NCI-H146 (cell line): ENCODE measurements at places on chromosomes 7 and 10.

- DNase-seq: no peak
These were observed 275.7 kb upstream of the LRGUK start for GRCh38 chr7:133851411-133851810.

GRCh38 chr7:149725916-149726315, 47.5 kb downstream of the ZNF467 start:
- DNase-seq: no peak

- no peak for DNase-seq
These were observed 1254.0 kb upstream of the PHF14 start for GRCh38 chr7:9719721-9720120.

- no peak for DNase-seq
These were observed 1150.3 kb downstream of the TYW1 start for GRCh38 chr7:68146983-68147382.

- DNase-seq: no peak
These were observed 4.1 kb downstream of the KLF6 start for GRCh38 chr10:3780771-3781467.

GRCh38 chr10:77313066-77313750, 324.4 kb downstream of the KCNMA1 start:
- DNase-seq: peak; percentile 5

GRCh38 chr10:133328358-133329343, 8.0 kb downstream of the CALY start:
- DNase-seq: no peak

GRCh38 chr10:89389254-89389653, 3.2 kb upstream of the IFIT1 start:
- peak; percentile 28 for DNase-seq

DNA sequence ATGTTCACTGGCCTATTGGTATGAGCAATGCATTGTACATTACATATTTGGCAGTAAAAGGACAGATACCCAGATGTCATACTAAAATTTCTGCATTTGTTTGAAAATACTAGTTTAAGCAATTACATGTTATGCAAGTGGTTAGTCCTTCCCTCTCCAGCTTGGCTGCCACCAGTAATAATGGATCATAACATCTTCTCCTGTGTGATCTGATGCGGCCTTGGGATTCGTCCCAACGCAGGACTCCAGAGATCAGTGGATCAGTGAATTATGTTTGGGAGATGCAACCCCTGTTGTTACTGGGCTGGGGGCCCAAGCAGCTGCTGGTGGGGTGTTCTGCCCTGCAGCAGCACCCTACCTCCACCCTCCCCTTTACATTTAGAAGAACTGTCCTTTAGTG, 11.2 kb upstream of the PDK4 start:
- DNase-seq: no peak

GRCh38 chr7:2956526-2957368, 86.9 kb downstream of the CARD11 start:
- DNase-seq: no peak

- no peak for DNase-seq
These were observed 56.7 kb upstream of the JCAD start for GRCh38 chr10:30116041-30116491.

- DNase-seq: no peak
These were observed 318.3 kb upstream of the LRRN3 start for GRCh38 chr7:110772615-110773014.

DNA sequence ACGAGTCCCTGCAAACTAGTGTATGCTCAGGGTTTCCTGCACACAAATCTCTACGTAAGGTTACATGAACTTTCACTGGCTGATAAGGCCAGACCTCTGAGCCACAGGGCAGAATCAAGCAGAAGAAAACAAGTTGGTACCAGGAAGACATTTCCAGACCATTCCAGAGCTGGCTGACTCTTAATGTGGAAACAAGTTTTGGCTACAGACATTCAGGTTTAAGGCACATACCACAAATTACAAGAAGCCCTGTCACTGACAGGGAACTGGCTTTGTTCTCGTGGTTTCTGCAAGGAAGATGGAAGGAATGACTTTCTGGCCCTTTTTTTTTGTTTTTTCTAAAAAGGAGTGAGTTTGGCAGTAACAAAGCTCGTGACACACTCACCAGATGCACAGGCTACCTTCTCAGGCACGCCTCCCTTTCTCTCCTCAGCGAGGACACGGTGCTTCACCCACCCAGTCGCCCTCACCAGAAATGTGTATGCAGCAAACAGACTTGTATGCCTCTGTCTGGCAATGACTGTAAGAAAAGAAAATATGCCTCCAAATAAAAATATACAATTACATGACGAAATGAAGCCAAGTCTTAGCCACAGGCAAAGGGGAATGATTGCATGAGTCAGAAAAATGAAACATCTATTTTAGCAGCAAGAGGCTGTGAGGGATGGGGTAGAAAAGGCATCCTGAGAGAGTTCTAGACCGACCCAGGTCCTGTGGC, 22.6 kb downstream of the PLAC9 start:
- DNase-seq: no peak

DNA sequence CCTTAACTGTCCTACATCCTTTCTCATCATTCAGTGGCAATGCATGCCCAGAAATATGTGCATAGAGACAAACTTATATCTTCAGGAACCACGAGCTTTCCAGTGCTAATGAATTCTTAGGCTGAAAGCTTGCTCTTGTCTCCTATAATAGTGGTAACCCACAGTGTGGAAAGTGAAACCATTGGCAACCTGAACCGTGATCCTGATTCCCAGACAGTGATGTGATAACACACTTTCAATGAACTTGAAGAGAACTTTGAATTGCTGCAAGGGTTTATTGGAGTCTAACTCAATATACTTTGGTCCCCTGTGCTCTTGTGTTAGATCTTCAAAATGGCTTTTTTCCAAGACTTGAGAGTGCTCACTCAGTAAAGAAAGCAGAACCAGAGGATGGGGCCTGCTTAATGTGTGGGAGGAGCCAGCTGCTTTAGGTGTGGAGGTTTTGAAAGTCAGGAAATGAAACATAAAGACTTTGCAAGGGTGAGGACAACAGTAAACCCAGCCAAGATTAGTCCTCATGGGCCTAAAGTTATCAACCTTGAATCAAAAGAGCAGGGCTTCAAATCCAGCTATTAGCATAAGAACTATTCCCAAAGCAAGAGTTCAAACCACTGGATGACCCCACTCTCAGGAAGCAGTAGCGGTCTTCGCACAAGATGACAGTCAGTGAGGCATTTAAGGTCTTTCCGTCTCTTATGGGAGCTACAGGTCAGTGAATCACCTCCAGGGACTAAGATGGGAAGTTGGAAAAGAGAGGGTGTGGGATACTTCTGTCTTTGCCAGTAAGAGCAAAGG, 332.4 kb upstream of the NRP1 start:
- no peak for DNase-seq

DNA sequence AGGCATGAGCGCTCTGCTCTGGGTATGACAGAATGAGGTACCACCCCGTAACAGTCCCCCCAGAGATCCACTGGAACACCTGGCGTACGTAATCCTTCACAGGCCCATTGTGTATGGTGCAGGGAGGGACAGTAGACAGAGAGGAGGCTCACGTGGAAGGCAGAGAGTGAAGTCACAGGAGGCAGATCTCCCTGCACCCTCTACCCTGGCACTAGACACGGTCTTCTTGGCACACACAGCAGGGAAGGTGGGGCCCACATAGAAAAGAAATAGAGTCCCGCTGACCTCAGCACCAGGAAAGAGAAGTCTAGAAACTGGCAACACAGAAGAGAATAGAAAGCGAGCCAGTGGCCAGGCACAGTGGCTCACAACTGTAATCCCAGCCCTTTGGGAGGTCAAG, 51.9 kb downstream of the SLC29A4 start:
- no peak for DNase-seq

- DNase-seq: no peak
These were observed 21.5 kb upstream of the PPP3CB start for GRCh38 chr10:73517166-73517888.

GRCh38 chr7:151256410-151257045, 8.0 kb upstream of the SMARCD3 start:
- no peak for DNase-seq

- no peak for DNase-seq
These were observed 91.7 kb upstream of the ADCY1 start for GRCh38 chr7:45482451-45482850.

DNA sequence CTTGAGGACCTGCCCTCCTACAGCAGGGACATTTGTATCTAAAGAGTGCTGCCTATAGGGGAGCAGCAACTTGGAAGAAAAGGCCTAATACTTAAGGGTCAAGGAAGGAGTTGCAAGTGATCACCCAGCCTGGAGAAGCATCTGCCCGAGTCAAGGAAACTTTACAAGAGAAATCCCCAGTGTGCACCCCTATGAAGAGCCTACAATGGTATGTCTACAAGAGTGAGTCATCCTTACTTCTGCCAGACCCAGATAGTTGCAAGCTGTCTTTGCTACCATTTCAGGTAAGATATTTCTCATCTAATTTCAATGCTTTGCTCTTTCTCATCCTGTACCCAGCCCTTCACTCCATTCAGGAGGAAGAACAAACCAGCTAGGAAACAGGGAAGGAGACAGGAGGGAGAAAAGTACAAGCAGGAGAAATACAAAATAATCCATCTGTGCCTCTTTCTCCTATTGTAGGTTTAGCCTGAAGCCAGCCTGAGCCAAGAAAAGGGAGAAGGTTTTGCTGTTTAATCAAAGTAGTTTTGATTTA, 34.4 kb upstream of the AGR3 start:
- DNase-seq: no peak

GRCh38 chr7:142372727-142373126, 114.9 kb upstream of the PRSS58 start:
- no peak for DNase-seq

GRCh38 chr7:136009488-136010079, 32.4 kb upstream of the MTPN start:
- peak; percentile 53 for DNase-seq

DNA sequence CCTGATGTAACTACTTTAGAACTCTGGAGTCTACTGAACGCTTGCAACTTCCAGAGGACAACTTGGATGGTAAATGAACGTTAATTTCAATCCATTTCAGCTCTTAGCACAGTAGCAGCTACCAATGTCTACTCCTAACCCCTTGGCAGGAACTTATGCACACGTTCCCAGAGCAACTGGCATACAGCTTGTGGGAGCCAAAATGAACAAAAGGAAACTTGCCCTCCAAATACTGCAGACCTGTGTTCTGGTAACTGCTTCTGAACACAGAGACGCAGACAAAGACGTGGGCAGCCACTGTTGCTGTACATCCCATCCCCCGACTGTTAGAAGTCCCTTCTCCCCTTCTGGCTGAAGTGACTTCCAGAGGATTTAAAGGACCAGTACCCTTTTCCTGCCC, 61.3 kb downstream of the XPNPEP1 start:
- no peak for DNase-seq

DNA sequence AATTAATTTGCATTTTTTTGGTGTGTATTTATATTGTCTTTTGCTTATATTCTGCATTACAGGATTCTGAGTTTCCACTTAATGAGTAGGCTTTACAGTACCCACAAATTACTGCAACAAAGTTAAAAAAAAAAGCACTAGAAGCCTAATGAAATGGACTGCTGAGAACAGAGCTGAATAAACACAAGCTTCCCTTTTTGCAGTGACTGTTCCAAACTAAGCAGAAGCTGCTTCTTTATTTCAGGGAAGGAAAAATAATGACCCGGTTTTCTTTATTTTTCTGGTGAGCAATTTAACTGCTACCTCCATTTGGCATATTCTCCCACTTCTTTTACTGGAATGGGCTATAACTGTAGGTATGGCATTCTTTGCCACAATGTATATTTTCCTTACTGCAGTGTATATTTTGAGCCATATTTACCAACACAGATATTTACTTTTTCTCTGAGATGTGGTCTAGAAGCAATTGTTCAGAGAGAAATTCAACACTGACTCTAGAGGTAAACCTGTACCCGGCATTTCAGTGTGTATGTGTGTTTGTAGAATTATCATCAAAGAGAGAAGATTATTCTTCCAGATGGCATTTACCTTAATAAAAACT, 56.9 kb downstream of the HDAC9 start:
- peak; percentile 15 for DNase-seq

- DNase-seq: no peak
These were observed 358.7 kb upstream of the MGMT start for GRCh38 chr10:129108378-129108777.

DNA sequence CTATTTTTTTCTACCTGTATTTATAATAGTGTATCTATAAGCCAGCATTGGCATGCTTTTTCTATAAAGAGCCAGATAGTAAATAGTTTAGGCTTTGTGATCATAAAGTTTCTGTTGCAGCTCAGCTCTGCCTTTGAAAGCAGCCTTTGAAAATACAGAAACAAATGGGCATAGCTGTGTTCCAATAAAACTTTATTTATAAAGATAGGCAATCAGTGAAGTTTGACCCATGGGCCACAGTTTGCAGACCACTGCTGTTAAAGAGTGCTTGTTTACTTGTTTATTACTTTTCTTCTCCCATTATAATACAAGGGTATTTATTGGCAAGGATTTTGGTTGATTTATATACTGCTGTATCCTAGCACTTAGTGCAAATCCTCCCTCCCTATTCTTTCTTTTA, 72.5 kb downstream of the SRI start:
- no peak for DNase-seq

GRCh38 chr10:131288648-131289047, 22.9 kb downstream of the TCERG1L start:
- no peak for DNase-seq

DNA sequence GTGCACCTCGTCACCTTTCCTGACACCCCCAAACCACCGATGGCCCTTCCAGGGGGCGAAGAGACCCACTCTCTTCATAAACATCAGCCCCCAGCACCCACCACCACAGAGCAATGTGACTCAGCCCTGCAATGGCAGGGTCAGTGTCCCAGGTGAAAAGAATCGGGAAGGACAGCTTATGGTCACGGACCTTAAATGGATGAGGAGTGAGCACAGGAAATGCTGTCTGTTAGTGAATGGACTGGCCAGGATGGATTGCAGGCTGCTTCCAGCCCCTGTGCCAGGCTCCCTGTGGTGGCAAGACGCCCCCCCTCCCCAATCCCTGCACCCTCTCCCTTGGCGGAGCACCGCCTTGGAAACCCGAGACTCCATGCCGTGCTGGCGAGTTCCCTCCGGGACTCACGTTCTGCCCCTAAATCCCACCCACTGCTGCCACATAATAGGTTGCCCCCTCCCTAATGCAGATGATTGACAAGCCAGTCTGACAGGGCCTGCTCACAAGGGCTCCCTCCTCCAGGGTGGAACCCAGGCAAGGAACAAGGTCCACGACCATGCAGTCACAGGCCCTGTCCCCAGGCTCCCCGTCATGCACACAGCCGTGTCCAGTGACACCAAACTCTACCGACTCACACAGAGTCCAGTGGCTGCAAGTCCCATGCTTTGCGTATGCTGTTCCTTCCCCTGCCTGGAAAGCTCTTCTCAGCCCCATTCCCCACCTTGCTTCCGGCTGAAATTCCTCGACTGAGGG, 7.3 kb downstream of the ASB13 start:
- no peak for DNase-seq

GRCh38 chr7:132412435-132412834, 163.8 kb downstream of the PLXNA4 start:
- no peak for DNase-seq

GRCh38 chr10:61390851-61391250, 62.3 kb downstream of the TMEM26 start:
- no peak for DNase-seq

GRCh38 chr10:113326160-113327111, 226.4 kb upstream of the HABP2 start:
- DNase-seq: no peak

DNA sequence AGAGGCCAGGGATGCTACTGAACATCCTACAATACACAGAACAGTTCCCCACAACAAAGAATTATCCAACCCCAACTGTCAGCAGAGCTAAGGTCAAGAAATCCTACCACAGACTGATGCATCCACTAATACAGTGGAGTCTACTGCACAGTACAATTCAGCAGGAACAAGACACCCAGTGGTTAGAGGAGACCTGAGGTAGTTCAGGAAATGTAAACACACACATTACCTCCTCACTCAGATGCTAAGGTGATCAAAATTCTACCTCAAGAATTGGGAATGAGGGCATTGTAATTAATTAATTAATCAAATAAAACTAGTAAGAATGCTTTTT, 91.4 kb downstream of the ZFAND4 start:
- no peak for DNase-seq
